Stimulated activated CD4-positive, alpha-beta T cell treated with anti-CD3 and anti-CD28 coated beads, Interleukin-12 subunit alpha, Interleukin-12 subunit beta, amount 100 ng/mL, for 24 hours (primary cell): ENCODE measurements at places on chromosomes 7 and 10.

DNA sequence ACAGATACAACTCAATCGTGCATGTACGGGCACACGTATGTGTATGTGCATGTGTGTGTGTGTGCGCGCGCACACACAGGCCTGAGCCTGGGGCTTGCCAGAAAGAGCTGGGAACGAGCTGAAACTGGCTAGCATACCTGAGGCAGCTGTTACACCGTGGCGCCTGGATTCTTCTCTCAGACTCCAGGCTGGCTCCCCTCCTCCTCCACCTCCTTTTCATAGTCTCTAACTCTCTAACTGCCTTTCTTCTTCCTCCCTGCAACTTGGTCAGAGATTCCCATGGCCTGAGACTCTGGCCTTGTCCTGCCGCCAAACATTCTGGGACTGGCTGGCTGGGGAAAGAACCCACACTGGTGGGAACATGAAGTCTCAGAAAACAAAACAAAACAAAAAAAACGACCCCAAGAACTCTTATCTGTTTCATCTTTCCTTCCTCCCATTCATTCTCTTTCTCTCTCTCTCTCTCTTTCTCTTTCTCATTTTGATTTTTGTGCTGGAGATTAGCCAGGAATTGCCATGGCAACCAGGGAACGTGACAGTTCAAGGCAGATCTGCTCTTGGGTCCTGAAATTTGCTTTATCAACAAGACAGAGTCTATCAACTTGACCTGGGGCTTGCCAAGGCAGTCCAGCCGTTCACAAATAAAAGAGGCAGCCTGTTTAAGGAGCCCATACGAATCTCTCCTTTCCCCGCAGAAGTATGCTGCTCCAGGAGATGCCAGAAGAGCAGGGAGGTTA, 76.8 kb upstream of the SEM1 start:
- DNase-seq: no peak

- no peak for DNase-seq
Observed at GRCh38 chr7:9241826-9242225, 808.4 kb downstream of the NXPH1 start.

DNA sequence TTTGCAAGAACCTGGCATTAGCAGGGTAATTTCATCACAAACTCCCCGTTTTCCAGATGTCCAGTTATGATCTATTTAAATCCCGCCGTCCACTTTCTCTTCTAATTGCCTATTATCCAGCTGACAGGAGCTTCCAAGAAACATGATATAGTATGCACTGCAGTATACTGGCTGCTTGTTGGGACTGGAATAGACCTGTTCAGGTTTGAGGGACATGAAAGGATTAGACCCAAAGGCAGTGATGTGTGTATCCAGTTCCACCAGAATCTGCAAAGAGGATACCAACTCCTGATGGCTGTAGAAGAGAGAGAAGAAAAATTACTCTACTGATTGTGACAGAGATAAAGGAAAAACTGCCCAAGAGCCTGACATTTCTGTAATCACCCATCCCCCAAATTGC, 8.9 kb downstream of the MSS51 start:
- no peak for DNase-seq

- DNase-seq: no peak
Observed at GRCh38 chr7:78140109-78140508, 341.5 kb downstream of the PHTF2 start.

DNA sequence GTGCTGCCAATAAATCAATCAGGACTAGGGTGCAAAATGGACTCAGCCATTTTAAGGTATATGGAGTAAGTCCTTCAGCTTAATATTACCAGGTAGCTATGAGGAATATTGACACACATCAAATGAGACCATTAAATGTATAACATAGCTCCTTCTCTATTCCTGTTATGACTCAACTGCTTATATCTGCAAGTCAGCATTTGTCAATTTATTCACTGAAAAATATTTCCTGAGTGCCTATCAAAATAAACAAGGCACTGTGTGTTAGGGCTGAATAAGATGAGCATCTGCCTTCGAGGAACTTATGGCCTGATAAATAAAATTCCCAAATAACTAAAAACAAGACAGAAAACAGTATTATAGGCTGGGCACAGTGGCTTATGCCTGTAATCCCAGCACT, 113.8 kb downstream of the CDK6 start:
- DNase-seq: no peak

GRCh38 chr10:86269332-86269731, 97.3 kb downstream of the GRID1 start:
- no peak for DNase-seq

- DNase-seq: no peak
Observed at GRCh38 chr10:122221958-122222357, 49.1 kb upstream of the BTBD16 start.
